Hematopoietic multipotent progenitor cell treated with erythropoietin and hydrocortisone succinate and interleukin-3 and kit ligand, for 8 days (in vitro differentiated cells): ENCODE measurements at places on chromosomes 1 and 21.

GRCh38 chr1:92118826-92119225 lies 38.7 kb downstream of the BTBD8 start:
- peak; percentile 16 for DNase-seq

DNA sequence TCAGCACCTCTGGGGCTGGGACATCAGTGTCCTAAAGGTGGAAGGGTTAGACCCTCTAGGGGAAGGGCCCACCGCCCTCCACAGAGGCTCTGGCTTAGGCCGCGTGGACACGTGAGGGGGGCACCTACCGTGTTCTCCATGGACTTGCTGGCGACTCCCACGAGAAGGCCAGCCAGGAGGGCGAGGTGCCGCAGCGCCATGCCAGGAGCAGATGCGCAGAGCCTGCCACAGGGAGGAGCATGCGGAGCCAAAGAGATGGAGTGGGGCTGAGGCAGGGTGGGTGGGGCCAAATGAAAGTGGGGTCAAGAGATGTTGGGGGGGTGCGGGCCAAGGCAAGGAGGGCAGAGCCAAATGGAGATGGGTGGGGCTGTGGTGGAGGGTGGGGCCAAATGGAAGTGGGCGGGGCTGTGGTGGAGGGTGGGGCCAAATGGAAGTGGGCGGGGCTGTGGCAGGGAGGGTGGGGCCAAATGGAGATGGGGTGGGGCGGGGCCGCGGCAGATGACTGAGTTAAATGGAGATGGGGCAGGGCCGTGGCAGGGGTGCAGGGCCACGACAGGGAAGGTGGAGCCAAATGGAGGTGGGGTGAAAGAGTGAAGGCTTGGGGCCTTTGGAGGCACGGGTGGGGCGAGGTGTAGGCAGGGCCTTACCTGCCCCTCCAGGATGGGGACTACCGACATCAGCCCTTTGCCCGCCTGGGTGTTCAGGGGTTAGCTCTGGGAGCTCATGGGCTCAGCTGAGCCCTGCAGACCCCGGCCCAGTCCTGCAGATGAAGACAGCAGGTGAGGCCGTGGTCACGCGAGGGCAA lies 17.4 kb upstream of the RNF223 start:
- DNase-seq = no peak

DNA sequence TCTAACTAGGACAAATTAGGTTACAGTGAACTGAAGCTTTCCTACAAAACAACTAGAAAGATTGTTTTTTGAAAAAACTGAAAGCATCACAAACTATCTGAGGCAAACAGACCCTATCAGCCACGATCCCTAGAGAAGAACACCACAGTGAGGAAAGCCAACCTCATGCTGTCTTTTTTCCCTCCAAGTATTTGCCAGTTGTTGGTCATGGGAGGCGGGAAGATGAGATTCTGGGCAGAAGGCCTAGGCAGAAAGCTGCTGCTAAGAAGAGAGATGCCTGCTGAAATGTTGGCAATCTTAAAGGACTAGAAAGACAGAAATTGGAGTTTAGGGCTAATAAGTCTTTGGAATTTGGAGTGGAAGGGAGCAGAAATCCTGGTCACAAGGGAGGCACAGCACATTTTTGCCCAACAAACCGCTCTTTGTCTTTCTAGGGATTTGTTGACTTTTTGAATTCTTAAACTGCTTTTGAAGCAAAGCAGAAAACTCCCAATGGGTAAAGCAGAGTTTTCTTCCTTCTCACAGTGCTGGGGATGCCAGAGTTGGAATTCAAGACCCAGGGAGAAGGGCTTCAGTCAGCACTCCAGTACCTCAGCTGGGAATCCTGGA lies 83.9 kb downstream of the MT1HL1 start:
- no peak for DNase-seq

GRCh38 chr1:230750576-230750975 lies 3.4 kb downstream of the CAPN9 start:
- no peak for DNase-seq

DNA sequence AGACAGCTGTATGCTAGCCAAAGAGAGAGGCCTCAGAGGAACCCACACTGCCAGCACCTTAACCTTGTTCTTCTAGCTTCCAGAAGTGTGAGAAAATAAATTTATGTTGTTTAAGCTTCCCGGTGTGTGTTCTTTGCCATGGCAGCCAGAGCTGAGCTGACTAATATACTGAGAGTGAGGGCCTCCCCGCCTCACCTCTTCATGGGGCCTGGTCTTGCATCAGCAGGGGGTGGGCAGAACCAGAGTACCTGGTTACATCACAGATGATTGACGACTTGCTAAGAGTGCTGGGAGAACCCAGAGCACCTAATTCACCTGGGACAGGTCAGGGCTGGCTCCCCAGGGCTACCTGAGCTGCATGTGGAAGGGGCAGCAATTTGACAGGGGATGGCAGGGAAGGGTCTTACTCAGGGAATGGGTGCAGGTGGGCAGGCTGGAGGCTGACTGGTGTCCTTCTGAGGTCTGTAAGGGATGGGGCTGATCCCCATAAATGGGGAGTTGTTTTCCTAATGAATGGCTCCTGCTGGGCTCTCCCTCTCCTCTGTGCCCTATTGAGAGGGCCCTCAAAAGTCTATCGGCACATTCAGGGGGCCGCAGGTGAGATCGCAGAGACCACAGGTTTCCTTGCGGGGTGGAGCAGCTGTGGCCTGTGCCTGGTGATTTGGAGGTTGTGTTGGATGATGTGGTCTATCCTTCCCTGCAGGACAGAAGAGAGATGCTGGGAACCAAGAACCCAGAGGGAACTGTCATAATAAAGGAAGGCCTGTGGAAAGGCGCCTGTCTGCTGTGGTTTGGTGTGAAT lies 60.6 kb upstream of the ETV3 start:
- DNase-seq = no peak

DNA sequence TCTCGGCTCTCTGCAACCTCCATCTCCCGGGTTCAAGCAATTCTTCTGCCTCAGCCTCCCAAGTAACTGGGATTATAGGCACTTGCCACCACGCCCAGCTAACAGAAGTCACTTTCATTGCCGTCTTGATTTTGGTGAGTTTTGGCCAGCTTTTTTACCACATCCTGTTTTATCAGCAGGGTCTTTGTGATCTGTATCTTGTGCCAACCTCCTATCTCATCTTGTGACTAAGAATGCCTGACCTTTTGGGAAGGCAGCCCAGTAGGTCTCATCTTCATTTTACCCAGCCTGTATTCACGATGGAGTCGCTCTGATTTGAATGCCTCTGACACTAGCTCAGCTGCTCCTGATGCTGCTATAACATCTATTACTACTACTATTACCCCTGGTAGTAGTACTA lies 46.8 kb upstream of the BARHL2 start:
- no peak for DNase-seq

GRCh38 chr1:29984166-29984861 lies 739.1 kb downstream of the MATN1 start:
- no peak for DNase-seq

GRCh38 chr1:213154056-213154685 lies 103.1 kb downstream of the RPS6KC1 start:
- peak; percentile 49 for DNase-seq

GRCh38 chr1:111236379-111236778 lies 8.9 kb downstream of the CHI3L2 start:
- no peak for DNase-seq

DNA sequence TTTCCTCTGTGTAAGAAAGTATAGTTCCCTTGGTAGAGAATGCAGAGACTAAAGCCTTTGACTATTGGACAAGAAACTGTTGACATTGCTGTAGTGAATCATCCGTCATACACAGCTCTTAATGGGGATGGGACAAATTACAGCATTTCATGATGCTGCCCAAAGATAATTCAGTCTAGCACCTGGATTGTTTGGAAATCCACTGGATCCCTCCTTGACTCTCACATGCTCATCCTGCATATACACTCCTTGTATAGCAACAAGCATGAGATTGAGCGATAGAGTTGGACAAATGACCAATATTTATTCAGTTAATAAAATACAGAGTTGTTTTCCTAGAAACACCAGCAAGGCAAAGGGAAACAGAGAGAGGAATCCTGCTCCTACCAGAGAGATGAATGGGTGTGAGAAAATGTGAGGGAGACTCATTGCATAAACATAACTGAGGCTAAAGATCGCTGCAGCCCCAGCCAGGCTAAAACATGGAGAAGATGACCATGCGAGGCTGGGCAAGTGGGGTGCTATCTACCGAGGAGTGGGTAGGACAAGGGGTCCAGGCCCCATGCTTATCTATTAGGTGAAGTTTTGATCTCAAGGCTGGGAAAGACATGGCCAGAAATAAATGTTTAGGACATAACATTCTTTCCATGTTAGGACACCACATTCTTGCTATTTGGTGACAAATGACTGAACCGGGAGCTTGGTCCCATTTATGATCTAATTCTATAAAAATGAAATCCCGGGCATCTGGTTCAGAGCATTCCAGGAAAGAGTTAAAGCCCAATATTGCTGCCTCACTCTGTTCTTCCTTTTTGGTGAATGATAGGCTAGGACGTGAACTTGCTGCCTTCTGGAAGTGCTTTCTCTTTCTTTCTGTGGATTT lies 153.2 kb downstream of the TGFB2 start:
- DNase-seq = no peak

DNA sequence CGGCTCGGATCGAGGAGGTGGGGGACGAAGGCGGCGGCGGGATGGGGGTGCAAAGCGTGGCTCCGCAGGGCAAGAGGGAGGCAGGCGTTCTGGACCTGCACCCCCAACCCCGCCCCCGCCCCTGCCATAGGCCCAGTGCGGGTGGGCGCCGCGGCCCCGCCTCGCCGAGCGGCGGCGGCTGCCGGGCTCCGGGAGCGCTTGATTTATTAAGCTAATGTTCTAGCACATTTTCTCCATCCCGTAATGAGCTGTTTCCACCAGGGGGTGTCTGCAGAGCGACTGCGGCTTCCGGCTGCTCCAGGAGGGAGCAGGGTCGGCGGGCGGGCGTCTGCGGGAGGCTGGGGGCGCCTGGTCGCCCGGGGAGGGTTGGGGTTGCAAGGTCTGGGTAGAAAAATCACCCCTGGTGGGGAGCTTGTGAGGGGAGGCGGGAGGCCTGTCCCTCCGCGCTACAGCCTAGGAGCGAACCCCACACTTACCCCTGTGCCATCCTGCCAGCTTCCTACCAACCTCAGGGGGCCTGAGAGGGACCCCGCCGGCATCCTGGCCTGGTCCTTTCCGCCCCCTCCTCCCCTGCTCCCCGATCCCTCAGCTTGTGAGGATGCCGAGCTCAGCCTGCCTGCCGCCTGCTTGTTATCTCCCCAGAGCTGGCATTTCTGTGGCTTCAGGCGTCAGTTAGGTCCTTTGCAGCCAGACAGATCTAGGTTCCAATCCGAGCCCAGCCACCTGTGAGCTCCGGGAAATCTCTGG lies 48.5 kb upstream of the ACOT11 start:
- peak; percentile 86 for DNase-seq

GRCh38 chr1:7293702-7294629 lies 477.1 kb upstream of the VAMP3 start:
- DNase-seq = no peak

- DNase-seq = no peak
Measured at GRCh38 chr1:193368302-193368701, 181.9 kb upstream of the B3GALT2 start.

DNA sequence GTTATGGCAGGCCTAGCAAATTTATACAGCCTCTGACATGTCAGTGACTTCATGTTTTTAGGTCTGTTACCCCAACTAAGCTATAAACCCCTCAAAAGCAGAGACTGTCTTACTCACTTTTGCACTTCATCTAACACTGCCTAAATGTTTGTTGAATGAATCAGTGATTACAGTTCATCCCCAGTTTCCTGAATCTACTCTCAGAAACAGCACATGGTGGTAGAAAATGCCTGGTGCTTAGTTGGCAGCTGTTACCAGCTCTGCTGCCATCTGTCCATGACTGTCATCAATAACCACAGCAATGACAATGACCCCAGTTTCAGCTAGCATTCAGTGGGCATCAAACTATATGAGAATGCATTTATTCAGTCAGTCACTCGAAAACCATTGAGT lies 110.5 kb upstream of the SERBP1 start:
- no peak for DNase-seq

DNA sequence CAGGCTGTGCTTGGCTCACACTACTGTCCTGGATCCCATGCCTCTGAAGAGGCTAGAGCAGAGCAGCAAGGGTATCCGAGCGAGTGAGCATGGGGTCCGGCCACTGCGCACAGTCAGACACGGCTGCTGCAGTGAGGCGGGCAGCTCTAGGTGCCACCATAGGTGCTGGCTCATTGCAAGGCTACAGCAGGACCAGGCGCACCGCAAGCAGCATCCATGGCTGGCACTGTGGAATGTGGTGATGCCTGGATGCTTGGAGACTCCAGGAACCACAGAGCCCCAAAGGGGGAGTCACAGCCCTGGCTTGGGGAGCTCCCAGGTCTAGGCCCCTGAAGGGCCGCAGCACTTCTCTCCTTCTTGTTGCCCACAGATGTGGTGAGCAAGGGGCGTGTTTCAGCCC lies 47.2 kb downstream of the ATP6V1G3 start:
- DNase-seq = no peak

- DNase-seq = no peak
Measured at GRCh38 chr1:26015358-26015757, 6.2 kb upstream of the EXTL1 start.

- DNase-seq = no peak
Measured at GRCh38 chr1:107318932-107319331, 178.1 kb downstream of the NTNG1 start.

DNA sequence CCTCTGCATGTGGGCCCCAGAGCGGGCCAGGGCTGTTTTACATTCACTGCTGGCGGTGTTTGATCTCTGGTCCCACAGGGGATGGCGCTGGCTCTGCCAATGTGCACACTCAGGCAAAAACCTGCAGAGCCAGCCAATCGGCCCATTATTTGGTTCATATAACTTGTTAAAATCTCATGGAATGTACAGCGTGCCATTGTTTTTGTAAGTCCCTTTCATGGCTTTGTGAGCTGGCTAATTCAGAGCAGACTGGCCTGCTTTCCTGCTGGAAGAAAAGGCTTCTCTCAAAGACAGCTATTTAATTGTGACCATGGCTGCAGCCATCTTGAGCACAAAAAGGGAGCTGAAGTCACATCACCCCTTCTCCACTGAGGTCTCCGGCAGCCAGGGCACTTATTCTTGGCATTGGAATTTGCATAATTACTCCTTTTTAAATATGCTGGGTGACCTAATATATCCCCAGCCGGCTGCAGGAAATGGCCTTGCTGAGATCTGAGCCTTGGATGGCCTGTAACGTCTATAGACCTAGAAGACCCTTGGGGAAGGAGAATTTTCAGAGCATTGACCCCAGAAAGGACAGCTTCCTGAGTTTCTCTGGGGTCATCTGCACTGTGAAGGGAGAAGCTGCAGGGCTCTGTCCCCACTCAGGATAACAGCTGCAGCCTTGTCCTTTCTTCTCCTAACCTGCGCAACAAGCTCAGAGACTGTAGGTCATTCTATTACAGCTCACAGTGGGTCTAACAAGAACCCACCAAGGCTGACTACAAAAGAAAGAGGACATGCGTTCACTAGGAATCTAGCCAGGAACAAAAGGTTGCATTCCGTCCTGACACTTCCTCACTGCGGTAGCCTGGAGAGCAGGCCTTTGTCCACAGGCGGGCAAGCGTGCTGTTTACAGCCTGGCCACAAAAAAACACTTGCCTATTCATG lies 45.8 kb downstream of the BCAR3 start:
- DNase-seq = no peak
